Lower lobe of right lung (tissue), 2 donors: ENCODE measurements at places on chromosomes 7 and 10. TPM values are rescaled to one million over a fixed set of nuclear protein-coding genes. Genes with fewer than 3 reads are reported as not detected.

DNA sequence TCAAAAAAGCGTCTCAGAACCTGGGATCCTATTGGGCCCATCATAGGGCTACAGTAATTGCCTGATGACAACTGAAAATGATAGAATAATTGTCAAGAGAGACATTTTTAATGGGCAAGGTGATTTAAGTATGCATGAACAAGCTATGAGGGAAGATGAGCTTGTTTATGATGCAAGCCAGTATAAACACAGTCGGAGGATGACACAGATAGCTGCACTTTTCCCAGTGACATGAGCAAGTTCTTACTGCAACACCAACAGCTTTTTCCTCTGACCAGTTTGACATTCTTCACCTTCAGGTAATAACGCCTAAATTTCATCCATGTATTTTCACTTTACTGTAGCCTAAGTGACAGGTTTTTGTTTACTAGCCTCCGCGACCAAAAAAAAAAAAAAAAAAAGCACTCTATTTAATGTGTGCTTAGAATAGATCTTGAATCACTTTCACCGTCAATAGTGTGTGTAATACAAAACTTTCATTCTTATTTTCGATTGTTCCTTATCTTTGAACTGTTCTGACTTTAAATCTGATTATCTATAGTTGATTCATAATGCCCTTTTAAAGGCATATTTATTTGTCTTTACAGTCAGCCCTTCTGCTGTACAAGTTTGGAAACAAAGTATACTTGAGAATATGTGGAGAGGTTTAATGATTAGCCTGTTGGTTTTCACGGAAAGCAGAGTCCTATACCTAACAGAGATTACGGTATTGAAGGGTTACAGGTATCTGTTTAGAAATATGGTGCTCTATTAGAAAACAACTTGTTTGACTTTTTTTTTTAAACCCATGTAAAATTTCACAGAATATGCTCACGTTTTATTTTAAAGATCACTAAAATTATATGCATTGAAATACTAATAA lies 1.7 kb downstream of the FOXP2 start:
- H3K36me3 ChIP-seq, result no peaks in the 10 kb centered on the region
- H3K27me3 ChIP-seq, result no peaks in the 10 kb centered on the region
- peaks cover 4% of the 10 kb centered on the region for H3K4me1 ChIP-seq
- no peak for DNase-seq
- peak overlapping the region; percentile 19 for H3K4me3 ChIP-seq

- no peak overlapping the region for H3K4me3 ChIP-seq
- H3K36me3 ChIP-seq, result peaks cover 3% of the 10 kb centered on the region
- no peak overlapping the region for H3K27ac ChIP-seq
- DNase-seq, result no peak
- H3K27me3 ChIP-seq, result peaks cover 6% of the 10 kb centered on the region
These were observed 3.2 kb upstream of the COX19 start for GRCh38 chr7:978416-979091.

GRCh38 chr7:149883452-149883861 lies 9.7 kb downstream of the ATP6V0E2 start:
- peak; percentile 69 for DNase-seq
- no peak overlapping the region for H3K27ac ChIP-seq
- H3K4me1 ChIP-seq, result peaks cover 18% of the 10 kb centered on the region
- no peak overlapping the region for H3K4me3 ChIP-seq
- H3K27me3 ChIP-seq, result no peaks in the 10 kb centered on the region

Gene ZNF467
- 23.0 TPM for total RNA-seq

Gene GBF1
- total RNA-seq, result 40.3 TPM

Gene CYP3A5
- 15.5 TPM for total RNA-seq

DNA sequence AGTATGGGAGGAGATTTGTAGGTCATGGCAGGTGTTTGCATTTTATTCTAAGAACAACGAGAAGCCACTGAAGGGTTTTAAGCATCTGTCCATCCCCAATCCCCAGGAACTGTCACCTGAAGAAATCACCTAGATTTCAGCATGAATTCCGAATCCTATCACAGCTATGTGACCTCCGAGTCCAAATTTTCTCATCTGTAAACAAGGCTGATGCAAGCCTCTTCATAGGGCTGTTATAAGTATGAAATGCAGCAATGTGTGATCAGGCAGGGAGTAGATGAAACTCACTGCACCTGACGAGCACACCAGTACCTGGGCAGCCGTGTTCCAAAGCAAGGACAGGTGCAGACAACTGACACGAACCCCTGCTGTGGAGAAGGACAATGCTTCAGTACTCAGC lies 14.0 kb downstream of the HABP2 start:
- H3K27me3 ChIP-seq, result no peaks in the 10 kb centered on the region
- no peaks in the 10 kb centered on the region for H3K36me3 ChIP-seq
- no peak overlapping the region for H3K27ac ChIP-seq
- DNase-seq, result no peak
- H3K4me3 ChIP-seq, result no peak overlapping the region

DNA sequence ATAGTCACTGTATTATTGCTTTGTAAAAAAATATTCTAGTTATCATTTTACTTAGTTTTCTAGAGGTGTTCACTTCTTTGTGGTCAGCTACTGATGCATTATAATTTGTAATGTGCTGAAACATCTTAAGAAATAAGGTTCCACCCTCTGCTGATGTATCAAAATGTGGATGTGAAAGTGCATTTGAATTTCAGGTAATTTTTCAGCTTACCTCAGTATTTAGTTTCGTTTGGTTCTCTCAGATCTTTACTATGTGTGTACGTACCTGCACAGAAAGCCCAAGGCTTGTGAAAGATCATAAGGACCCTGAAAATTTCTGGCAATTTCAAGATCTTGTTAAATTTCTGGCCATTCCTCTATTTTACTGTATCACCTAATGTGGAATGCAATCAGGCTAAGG lies 542.3 kb upstream of the TPK1 start:
- H3K36me3 ChIP-seq, result no peaks in the 10 kb centered on the region
- H3K4me3 ChIP-seq, result no peak overlapping the region
- no peaks in the 10 kb centered on the region for H3K4me1 ChIP-seq
- no peaks in the 10 kb centered on the region for H3K27me3 ChIP-seq
- no peak overlapping the region for H3K27ac ChIP-seq
- no peak for DNase-seq

- H3K27ac ChIP-seq, result no peak overlapping the region
- H3K27me3 ChIP-seq, result no peaks in the 10 kb centered on the region
- H3K4me3 ChIP-seq, result no peak overlapping the region
- no peaks in the 10 kb centered on the region for H3K4me1 ChIP-seq
These were observed 151.8 kb upstream of the RHEB start for GRCh38 chr7:151671514-151671913.

DNA sequence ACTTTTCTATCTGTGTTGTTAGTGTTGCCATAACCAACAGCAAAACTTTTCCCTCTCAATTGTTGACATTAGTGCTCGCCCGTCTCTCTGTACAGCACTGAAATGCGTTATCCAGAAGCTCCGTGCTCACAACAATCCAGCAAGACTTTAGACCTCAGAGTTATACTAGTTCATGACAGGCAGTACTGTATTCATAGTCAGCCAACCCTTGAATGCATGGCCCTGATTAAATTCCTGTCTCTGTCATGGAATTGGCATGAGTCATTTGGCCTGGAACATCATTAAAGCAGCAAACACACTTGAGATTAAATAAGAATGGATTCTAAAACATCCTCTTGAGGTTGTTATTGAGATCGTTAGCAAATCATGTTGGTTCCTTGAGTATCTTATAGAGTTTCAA lies 405.5 kb upstream of the C7orf33 start:
- H3K27me3 ChIP-seq, result no peaks in the 10 kb centered on the region
- no peaks in the 10 kb centered on the region for H3K4me1 ChIP-seq
- no peak for DNase-seq
- no peak overlapping the region for H3K4me3 ChIP-seq
- no peak overlapping the region for H3K27ac ChIP-seq

DNA sequence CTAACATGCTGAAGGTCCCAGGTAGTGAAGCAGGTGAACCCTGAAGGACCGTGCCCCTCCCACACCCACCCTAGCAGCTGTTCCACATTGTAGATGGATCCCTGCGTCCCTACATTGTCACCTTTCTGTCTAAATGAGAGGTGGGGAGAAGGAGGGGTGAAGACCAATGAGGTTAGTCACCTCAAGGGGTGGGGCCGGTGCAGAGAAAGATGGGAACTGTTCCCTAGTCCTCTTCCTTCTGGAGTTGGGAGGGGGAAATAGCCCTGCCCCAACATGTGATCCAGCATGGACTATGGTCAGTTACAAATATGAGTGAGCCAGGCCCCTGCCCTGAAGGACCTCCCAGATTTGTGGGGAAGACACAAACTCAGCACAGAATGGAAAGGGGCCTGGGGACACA lies 124.5 kb downstream of the LHPP start:
- peaks cover 13% of the 10 kb centered on the region for H3K4me1 ChIP-seq
- no peaks in the 10 kb centered on the region for H3K27me3 ChIP-seq
- no peak overlapping the region for H3K27ac ChIP-seq
- H3K36me3 ChIP-seq, result no peaks in the 10 kb centered on the region

GRCh38 chr7:977326-978048 lies 2.1 kb upstream of the COX19 start:
- no peak for DNase-seq
- H3K4me3 ChIP-seq, result no peak overlapping the region
- no peaks in the 10 kb centered on the region for H3K27me3 ChIP-seq
- H3K4me1 ChIP-seq, result peaks cover 19% of the 10 kb centered on the region
- H3K27ac ChIP-seq, result no peak overlapping the region
- H3K36me3 ChIP-seq, result peaks cover 13% of the 10 kb centered on the region

DNA sequence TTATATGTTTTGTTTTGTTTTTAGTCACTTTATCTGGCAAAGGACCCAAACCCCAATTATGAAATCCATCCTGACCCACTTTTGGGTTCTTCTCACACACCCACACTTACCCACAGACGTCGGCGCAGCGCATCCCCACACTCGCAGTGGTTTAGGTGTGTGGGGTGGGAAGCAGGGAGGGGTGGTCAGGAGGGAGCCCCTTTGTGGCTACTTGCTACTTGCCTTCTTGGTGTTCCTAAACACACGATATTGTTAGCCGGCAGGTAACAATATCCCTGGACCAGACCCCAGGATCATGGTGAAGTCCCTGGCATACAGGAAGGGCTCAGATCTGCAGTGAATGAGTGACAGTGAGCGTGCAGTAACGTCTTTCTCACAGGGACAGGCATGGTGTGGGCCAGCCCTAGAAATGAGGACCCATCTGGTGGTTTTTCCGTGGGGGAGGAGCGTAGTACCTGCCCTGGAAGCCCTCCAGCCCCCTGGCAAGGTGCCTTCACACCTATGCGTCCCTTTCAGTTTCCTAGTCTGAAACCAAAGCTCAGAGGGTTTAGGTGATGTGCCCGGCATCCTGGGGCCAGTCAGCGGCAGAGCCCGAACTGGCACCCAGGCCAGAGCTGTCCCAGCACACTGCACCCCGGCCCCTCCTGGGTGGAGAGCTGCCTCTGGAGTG lies 4.4 kb downstream of the SPOCK2 start:
- no peak for DNase-seq
- no peak overlapping the region for H3K27ac ChIP-seq
- peaks cover 24% of the 10 kb centered on the region for H3K27me3 ChIP-seq
- H3K4me1 ChIP-seq, result peaks cover 37% of the 10 kb centered on the region

Gene OR2A12
- not detected for total RNA-seq

Gene DHX32
- 31.9 TPM for total RNA-seq
